ENCODE measurements at places on chromosomes 2 and 18.

DNA sequence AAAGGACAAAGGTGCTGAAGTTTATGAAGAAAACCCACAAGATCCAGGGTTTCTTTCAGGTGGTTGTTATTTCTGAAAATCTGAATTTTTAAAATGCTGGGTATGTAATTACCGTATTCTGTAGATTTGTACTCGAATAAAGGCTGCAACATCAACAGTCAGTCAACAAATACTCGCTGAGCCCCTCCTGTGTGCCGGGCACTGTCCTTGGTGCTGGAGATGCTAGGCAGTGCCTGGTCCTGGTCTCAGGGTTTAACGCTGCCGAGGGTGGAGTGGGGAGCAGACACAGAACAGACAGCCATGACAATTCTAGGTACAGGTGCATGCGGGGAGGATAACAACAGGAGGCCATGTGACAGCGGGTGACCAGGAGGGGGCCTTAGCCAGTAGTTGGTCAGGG lies 27.2 kb upstream of the PDIA6 start:
- DNase-seq: no peak
- no peaks in the 10 kb centered on the region for H3K27me3 ChIP-seq
- no peak overlapping the region for H3K27ac ChIP-seq
- no peaks in the 10 kb centered on the region for H3K36me3 ChIP-seq
- no peak overlapping the region for H3K4me3 ChIP-seq
- peaks cover 6% of the 10 kb centered on the region for H3K4me1 ChIP-seq

DNA sequence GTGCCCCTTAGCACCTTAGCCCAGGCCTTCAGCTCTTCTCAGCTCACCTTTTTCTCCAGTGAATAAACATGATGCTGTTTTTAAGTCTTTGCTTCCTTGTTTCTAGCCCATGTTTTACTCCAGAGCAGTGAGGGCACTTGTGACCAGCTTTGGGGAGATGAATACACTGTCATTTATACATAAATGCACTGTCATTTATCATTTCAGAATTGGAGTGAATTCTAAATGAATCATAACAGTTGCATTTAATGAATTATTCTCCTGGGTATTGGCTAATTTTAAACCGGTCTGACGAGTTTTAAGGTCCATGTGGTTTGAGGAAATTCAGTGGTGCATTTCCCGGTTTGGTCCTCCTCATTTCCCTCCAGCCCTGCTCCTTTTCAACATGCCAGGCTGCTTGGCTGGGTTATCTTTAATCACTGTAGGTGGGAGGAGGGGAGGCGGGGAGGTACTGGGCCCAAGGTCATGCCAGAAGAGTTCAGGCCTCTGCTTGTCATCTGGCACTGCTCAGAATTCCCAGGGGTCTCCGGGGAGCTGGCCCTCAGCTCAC lies 23.9 kb downstream of the PRKCE start:
- H3K4me1 ChIP-seq: peaks cover 12% of the 10 kb centered on the region
- H3K27ac ChIP-seq: no peak overlapping the region
- H3K36me3 ChIP-seq: no peaks in the 10 kb centered on the region

- peaks cover 8% of the 10 kb centered on the region for H3K27me3 ChIP-seq
- no peaks in the 10 kb centered on the region for H3K4me1 ChIP-seq
- no peak for DNase-seq
- no peak overlapping the region for H3K4me3 ChIP-seq
- no peaks in the 10 kb centered on the region for H3K36me3 ChIP-seq
Observed at GRCh38 chr2:3956892-3957291, 253.5 kb downstream of the DCDC2C start.

- H3K36me3 ChIP-seq: no peaks in the 10 kb centered on the region
- H3K27me3 ChIP-seq: no peaks in the 10 kb centered on the region
- no peak for DNase-seq
- no peaks in the 10 kb centered on the region for H3K4me1 ChIP-seq
- H3K27ac ChIP-seq: no peak overlapping the region
Observed at GRCh38 chr2:207219081-207219630, 53.4 kb upstream of the KLF7 start.

- H3K27ac ChIP-seq: no peak overlapping the region
- H3K4me3 ChIP-seq: no peak overlapping the region
- H3K27me3 ChIP-seq: no peaks in the 10 kb centered on the region
Observed at GRCh38 chr2:231009236-231009919, 13.5 kb downstream of the SPATA3 start.

- H3K4me1 ChIP-seq: no peaks in the 10 kb centered on the region
- no peak overlapping the region for H3K27ac ChIP-seq
- no peaks in the 10 kb centered on the region for H3K27me3 ChIP-seq
- no peaks in the 10 kb centered on the region for H3K36me3 ChIP-seq
- no peak overlapping the region for H3K4me3 ChIP-seq
Observed at GRCh38 chr2:232963913-232964312, 49.1 kb downstream of the NGEF start.

GRCh38 chr2:230843132-230843531 lies 21.6 kb upstream of the ITM2C start:
- H3K27me3 ChIP-seq: no peaks in the 10 kb centered on the region
- DNase-seq: no peak
- H3K4me3 ChIP-seq: no peak overlapping the region
- H3K36me3 ChIP-seq: no peaks in the 10 kb centered on the region
- H3K4me1 ChIP-seq: no peaks in the 10 kb centered on the region

GRCh38 chr2:86304416-86304815 lies 33.0 kb downstream of the REEP1 start:
- H3K4me1 ChIP-seq: no peaks in the 10 kb centered on the region
- no peak overlapping the region for H3K4me3 ChIP-seq
- no peak for DNase-seq
- no peaks in the 10 kb centered on the region for H3K36me3 ChIP-seq

DNA sequence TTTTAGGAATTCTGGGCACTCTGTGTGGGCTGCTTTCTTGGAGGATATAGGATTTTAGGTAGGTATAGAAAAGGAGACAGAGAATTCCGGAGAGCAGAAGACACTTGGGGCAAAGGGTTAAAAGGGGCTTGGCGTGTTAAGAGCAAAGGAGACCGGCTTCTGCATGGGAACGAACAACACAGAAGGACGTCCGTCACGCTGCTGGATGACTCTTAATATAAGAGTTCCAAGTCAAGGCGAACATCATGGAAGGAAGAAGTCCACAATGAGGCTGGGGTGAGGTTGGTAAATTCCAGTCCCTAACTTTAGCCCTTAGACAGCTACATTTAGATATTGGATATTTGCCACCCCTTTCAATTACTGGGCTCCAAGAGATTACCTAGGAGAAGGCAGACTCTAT lies 15.9 kb upstream of the SLC20A1 start:
- no peaks in the 10 kb centered on the region for H3K27me3 ChIP-seq
- H3K36me3 ChIP-seq: no peaks in the 10 kb centered on the region
- DNase-seq: peak; percentile 5
- H3K4me1 ChIP-seq: peaks cover 18% of the 10 kb centered on the region
- no peak overlapping the region for H3K27ac ChIP-seq
- H3K4me3 ChIP-seq: no peak overlapping the region

DNA sequence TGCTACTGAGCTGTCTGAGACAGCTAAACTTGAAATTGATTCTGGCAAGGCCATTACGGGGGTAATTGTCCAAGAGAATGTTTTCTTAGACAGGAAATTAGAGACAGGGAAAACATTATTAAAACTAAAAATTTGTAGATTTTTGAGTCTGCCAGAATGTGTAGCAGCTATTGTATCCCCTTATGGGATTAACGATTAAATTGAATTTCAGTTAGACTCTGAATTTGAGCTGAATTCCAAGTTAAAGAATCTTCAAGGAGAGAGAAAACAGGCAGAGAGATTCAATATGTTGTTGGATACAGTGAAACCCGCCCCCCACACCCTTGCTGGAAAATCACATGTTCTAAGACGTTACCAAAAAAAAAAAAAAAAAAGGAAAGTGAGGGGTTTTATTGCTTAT lies 32.7 kb upstream of the CCDC68 start:
- no peaks in the 10 kb centered on the region for H3K36me3 ChIP-seq
- peaks cover 5% of the 10 kb centered on the region for H3K27me3 ChIP-seq
- no peak overlapping the region for H3K27ac ChIP-seq
- no peak for DNase-seq
- no peak overlapping the region for H3K4me3 ChIP-seq

- DNase-seq: no peak
- no peak overlapping the region for H3K27ac ChIP-seq
- no peaks in the 10 kb centered on the region for H3K36me3 ChIP-seq
- H3K27me3 ChIP-seq: no peaks in the 10 kb centered on the region
- no peaks in the 10 kb centered on the region for H3K4me1 ChIP-seq
Observed at GRCh38 chr2:212682937-212683336, 144.3 kb upstream of the ERBB4 start.

- H3K36me3 ChIP-seq: no peaks in the 10 kb centered on the region
- no peaks in the 10 kb centered on the region for H3K4me1 ChIP-seq
- H3K27me3 ChIP-seq: no peaks in the 10 kb centered on the region
- no peak overlapping the region for H3K27ac ChIP-seq
Observed at GRCh38 chr2:167966937-167967913, 280.2 kb downstream of the STK39 start.

DNA sequence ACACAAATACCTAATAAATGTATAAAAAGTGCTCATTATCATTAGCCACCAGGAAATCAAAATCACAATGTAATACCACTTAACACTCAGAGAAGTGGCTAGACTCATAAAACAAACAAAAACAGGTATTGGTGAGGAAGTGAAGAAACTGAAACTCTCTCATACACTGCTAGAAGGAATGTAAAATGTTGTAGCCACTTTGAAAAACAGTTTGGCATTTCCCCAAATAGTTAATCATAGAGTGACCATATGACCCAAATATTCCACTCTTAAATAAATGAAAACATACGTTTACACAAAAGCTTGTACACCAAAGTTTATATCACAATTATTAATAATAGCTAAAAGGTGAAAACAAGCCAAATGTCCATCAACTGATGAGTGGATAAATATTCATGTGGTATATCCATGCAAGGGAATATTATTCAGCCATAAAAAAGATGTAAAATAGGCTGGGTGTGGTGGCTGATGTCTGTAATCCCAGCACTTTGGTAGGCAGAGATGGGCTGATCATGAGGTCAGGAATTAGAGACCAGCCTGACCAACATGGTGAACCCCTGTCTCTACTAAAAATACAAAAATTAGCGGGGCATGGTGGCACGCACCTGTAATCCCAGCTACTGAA lies 86.2 kb upstream of the COL5A2 start:
- H3K27me3 ChIP-seq: no peaks in the 10 kb centered on the region
- no peak overlapping the region for H3K27ac ChIP-seq
- peaks cover 10% of the 10 kb centered on the region for H3K4me1 ChIP-seq

GRCh38 chr2:98514096-98514639 lies 69.5 kb downstream of the INPP4A start:
- H3K27me3 ChIP-seq: no peaks in the 10 kb centered on the region
- H3K4me1 ChIP-seq: peaks cover 12% of the 10 kb centered on the region
- H3K36me3 ChIP-seq: no peaks in the 10 kb centered on the region
- no peak overlapping the region for H3K4me3 ChIP-seq
- no peak overlapping the region for H3K27ac ChIP-seq

DNA sequence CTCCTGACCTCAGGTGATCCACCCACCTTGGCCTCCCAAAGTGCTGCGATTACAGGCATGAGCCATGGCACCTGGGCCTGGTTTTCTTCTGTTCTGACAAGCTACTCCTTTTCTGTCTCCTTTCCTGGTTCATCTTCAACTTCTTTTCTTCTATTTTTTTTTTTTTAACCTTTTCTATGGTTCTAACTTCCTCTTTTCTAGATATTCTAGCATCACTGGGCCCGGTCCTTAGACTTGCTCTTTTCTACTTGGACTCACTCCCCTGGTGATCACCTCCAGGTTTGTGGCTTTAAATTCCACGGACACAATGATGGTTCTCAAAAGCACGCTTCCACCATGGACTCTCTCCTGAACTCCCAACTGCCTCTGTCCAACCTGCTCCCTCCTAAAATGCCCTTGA lies 2.0 kb downstream of the EIF2AK2 start:
- H3K36me3 ChIP-seq: no peaks in the 10 kb centered on the region
- H3K27me3 ChIP-seq: no peaks in the 10 kb centered on the region
- H3K4me1 ChIP-seq: no peaks in the 10 kb centered on the region

- no peaks in the 10 kb centered on the region for H3K36me3 ChIP-seq
- DNase-seq: no peak
Observed at GRCh38 chr2:120963997-120964705, 228.5 kb downstream of the GLI2 start.

GRCh38 chr18:79241755-79242154 lies 154.0 kb upstream of the NFATC1 start:
- H3K27me3 ChIP-seq: no peaks in the 10 kb centered on the region
- H3K36me3 ChIP-seq: no peaks in the 10 kb centered on the region
- H3K27ac ChIP-seq: no peak overlapping the region
- DNase-seq: no peak
- no peaks in the 10 kb centered on the region for H3K4me1 ChIP-seq
- no peak overlapping the region for H3K4me3 ChIP-seq

- H3K36me3 ChIP-seq: no peaks in the 10 kb centered on the region
- no peak overlapping the region for H3K4me3 ChIP-seq
- no peaks in the 10 kb centered on the region for H3K27me3 ChIP-seq
- peak; percentile 36 for DNase-seq
- peak overlapping the region; percentile 85 for H3K27ac ChIP-seq
Observed at GRCh38 chr2:239288951-239289511, 111.8 kb downstream of the HDAC4 start.

GRCh38 chr2:219140722-219141121 lies 19.9 kb downstream of the NHEJ1 start:
- H3K27ac ChIP-seq: no peak overlapping the region
- peaks cover 10% of the 10 kb centered on the region for H3K4me1 ChIP-seq
- H3K4me3 ChIP-seq: no peak overlapping the region

GRCh38 chr18:48926420-48926857 lies 24.3 kb downstream of the SMAD7 start:
- H3K27ac ChIP-seq: peak overlapping the region; percentile 11
- no peaks in the 10 kb centered on the region for H3K36me3 ChIP-seq
- no peaks in the 10 kb centered on the region for H3K27me3 ChIP-seq

DNA sequence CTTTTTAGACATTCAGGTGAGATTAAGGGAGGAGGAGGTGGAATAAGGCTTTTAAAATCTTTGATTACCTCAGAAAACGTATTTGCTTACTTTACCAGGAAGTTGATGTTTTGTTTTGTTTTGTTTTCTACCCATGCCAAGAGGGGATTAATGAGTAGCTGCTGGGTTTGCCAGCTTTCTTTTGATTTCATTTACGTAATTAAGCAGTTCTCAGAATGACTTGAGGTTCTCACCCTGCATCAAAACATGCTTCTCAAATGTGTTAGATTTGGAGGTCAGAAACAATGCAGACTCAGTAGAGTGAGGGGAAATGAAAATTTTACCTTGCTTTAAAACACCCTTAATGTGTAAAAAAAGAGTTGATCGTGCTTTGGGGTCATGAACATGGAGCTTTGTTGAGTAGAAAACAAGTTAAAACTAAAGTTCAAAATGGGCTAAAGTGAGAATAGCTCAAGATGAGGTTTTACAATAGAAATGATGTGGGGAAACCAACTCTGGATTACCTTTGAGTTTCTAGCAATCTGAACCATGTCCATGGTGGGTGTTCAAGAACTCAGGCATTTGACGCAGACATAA lies 217.1 kb upstream of the EPAS1 start:
- H3K27ac ChIP-seq: no peak overlapping the region
- no peak overlapping the region for H3K4me3 ChIP-seq
- H3K4me1 ChIP-seq: no peaks in the 10 kb centered on the region
- no peaks in the 10 kb centered on the region for H3K36me3 ChIP-seq
- H3K27me3 ChIP-seq: no peaks in the 10 kb centered on the region

All from adrenal gland (tissue), 19 donors.